Effector memory CD8-positive, alpha-beta T cell (primary cell): ENCODE measurements at places on chromosomes 2 and 18.

DNA sequence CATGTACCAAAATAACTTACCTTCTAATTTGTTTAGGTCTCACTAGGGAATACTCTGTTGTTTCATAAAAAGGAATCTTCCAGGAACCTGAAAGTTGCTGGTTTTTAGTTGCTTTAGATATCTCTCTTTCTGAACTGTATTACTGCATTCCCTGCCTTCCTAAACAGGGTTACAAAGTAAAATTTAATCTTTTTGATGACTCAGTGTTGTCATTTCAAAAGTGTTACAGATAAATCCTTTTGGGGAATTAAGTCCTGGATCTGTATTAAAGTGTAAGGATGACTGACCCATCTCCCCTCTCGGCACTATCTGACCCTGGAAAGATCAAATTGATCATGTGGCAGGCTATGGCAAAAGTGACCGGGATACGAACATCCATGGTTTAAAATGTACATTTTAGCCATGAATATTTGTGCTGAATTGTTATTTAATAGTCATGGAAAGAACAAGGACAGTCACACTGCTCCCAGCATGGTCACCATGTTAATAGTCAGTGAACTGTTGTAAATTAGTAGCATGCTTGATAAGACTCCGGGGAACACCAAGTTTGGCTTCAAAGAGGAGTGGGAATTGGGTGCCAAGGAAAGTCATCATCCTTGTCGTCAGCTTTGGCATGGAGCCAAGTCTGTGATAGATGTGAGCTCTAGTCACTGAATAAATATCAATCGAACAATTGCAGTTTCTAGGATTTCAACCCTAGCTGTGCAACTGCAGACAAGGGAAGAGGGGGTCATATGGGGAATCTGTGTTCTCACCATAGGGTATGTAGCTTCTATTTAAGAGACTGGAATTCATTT is 4.2 kb downstream of the PLEKHA3 start:
- DNase-seq: no peak

- DNase-seq: no peak
Observed at GRCh38 chr18:48020337-48021250, 90.1 kb upstream of the SMAD2 start.

DNA sequence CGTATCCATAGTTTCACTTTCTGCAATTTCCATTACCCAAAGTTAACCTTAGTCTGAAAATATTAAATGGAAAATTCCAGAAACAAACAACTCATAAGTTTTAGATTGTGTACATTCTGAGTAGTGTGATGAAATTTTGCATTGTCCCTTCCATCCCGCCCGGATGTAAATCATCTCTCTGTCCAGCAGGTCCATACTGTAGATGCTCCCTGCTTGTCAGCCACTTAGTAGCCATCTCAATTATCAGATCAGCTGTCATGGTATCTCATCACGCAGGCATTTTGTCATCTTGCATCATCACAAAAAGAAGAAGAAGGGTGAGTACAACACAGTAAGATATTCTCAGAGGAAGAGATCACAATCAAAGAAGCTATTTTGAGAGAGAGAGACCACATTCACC is 185.0 kb upstream of the STK17B start:
- DNase-seq: no peak

DNA sequence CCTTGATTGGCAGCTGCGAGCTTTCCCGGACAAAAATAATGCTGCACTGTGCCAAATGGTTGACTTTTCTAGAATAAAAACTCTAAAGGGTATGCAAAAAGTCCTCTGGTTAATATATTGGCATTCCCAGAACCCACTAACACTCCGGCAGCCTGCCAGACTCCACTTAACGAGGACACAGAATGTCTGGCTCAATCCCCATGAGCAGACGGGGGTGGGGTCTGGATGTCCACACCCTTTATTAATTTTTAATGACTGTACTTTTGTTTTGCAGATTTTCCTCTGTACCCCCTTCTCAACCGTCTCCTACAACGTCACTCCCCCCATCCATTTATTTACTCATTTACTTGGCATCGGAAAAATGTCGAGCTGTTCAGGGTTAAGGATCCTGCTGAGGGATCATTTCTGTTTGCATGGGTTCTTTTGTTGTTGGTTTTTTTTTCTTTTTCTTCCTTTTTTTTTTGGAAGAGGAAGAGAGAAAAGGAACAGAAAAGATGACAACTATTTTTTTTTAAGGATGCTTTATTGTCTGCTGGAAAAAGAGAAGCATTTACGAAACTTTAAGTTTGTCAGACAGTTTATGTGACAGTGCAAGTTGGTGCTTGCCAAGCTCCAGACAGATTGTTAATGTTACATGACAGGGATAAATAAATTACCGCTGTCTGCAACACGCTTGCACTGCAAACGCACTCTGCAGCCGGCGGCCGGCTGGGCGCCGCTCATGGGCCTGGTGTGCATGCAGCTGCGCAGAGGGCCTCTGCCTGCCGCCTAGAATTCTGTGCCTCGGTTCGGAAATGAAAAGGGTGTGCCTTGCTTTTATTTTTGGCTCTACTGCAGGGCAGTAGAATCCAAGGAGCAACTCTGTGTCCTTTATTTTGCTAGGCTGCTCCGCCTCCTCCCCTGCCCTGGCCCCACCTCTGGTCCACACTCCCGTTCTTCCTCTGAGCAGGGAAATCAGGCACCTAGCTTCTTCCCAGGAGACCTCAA is 3.6 kb downstream of the LDLRAD4 start:
- no peak for DNase-seq

- no peak for DNase-seq
Observed at GRCh38 chr18:57904535-57904934, 101.4 kb upstream of the ATP8B1 start.
